ENCODE measurements at places on chromosomes 16 and 17. TPM values are rescaled to one million over a fixed set of nuclear protein-coding genes. Genes with fewer than 3 reads are reported as not detected.

DNA sequence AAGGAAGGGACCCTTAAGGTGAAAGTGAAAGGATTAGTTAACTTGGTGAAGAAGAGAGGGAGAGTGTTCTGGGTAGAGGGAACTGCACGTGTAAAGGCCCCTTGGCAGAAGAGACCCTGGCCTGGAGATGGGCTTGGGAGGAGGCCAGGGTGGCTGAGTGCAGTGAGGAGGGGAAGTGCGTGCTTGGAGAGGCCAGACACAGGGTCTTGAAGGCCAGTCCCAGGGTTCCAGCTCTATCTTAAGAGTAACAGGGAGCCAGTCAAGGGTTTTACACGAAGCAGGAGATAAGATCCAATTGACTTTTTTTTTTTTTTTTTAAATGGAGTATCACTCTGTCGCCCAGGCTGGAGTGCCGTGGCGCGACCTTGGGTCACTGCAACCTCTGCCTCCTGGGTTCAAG is 15.2 kb upstream of the DOK4 start:
- DNase-seq, result no peak

- DNase-seq, result peak; percentile 94
These were observed 14.3 kb downstream of the PIEZO1 start for GRCh38 chr16:88770461-88771293.

- no peak for DNase-seq
These were observed 802.5 kb downstream of the CDH8 start for GRCh38 chr16:61233713-61234112.

GRCh38 chr16:75024594-75024993 is 25.8 kb downstream of the ZNRF1 start:
- no peak for DNase-seq

- no peak for DNase-seq
These were observed 9.9 kb downstream of the XYLT2 start for GRCh38 chr17:50355701-50356341.

GRCh38 chr17:29225396-29225795 is 21.3 kb upstream of the CRYBA1 start:
- DNase-seq, result no peak

DNA sequence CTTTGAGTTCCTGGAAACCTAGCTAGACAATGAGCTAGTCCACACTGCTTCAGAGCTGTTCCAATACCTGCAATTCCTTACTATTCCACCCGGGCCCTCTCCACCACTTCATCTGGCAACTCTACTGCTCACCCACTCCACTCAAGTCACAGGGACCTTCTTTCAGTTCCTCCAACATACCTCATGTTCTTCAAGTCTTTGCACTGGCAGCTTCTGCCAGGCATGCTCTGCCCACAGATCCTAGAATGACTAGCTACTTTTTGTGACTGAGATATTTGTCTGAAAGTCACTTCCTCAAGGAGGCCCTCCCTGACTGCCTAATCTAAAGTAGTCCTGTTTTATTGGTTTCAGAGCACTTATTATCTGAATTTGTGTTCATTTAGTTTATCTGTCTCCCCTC is 86.4 kb downstream of the TEX14 start:
- no peak for DNase-seq

DNA sequence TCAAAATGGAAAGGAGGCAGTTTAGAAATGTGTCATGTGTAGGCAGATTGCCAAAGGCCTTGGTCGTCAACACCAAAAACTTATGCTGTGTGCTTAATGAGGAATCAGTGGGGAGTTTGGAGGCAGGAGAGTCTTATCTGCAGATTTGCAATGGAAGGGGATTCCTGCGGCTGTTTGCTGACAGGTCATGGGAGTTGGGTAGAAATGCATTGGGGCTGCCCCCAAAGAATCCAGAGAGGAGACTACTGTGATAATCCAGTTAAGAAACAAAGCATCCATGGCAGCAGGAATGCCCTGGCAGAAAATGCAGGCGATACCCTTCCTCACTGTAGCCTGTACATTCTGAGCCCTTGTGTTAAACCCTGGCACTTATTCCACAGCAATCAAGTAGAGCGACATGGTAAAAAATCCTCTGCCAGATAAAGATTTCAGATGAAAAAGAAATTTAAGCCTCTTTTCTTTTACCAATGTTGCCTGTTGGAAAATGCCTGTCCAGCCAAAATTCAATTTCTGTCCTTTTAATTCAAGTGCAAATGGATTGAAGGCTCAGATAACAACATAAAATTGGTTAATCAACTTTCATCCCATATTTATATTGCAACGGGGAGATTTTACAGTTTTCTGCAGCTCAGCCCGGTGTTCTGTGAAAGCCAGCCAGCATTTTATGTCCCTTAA is 491.0 kb upstream of the CDH5 start:
- no peak for DNase-seq

TMEM100 gene
- polyA plus RNA-seq, result 12.6 TPM

PAQR4 gene
- polyA plus RNA-seq, result 16.4 TPM

TEKT3 gene
- polyA plus RNA-seq, result 1.0 TPM

TBC1D3I gene
- polyA plus RNA-seq, result 0.37 TPM

LIMD2 gene
- 19.4 TPM for polyA plus RNA-seq

NPIPA8 gene
- 0.21 TPM for polyA plus RNA-seq

AARS1 gene
- polyA plus RNA-seq, result 53.0 TPM
